Activated CD8-positive, alpha-beta memory T cell treated with anti-CD3 and anti-CD28 coated beads, Interleukin-2, amount 10 ng/mL, durations not matched to agents 7 days and 5 days (primary cell): ENCODE measurements at places on chromosomes 2 and 18. TPM values are rescaled to one million over a fixed set of nuclear protein-coding genes. Genes with fewer than 3 reads are reported as not detected.
A peak's percentile ranks its signal among the peaks of the same experiment; 100 is the strongest.

The PECR gene
- total RNA-seq = 31.9 TPM

The SULT1C4 gene
- total RNA-seq = not detected

The GPAT2 gene
- total RNA-seq = 26.7 TPM

The FAM237A gene
- not detected for total RNA-seq

The STEAP3 gene
- 0.68 TPM for total RNA-seq

The SERPINB3 gene
- not detected for total RNA-seq

The UGT1A5 gene
- not detected for total RNA-seq

The SPP2 gene
- total RNA-seq = not detected

The ITGA4 gene
- total RNA-seq = 344 TPM

DNA sequence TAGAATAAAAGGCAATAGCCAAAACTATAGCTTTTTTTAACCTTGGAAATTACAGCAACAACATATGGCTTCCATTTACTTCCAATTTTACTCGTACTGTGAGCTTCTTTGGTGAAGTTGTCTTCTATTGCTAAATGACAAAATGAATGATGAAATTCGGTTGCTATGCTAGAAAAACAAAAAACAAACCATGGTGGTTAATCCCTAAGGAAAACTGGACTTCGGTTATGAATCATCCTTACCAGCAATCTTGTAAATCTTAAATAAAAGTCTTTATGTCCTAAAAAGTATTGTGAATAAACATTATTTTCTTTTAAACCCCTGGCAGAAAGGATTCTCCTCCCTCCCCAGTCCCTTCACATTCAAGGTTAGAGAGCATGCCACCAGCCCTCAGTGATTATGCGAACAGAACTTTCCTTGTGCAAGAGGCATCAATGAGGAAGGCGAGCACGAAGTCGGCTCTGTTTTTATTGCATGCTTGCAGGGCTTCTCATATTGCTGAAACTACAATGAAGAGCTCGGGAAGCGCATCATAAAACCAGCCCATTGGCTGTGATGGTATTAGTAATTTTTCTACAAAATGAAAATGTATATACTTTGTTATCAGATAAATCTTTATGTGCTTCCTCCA lies 62.9 kb downstream of the ZNF521 start:
- no peak for DNase-seq

- DNase-seq = no peak
Measured at GRCh38 chr18:5756823-5757222, 138.5 kb downstream of the TMEM200C start.

- no peak for DNase-seq
Measured at GRCh38 chr2:1713142-1713838, 31.0 kb downstream of the PXDN start.

DNA sequence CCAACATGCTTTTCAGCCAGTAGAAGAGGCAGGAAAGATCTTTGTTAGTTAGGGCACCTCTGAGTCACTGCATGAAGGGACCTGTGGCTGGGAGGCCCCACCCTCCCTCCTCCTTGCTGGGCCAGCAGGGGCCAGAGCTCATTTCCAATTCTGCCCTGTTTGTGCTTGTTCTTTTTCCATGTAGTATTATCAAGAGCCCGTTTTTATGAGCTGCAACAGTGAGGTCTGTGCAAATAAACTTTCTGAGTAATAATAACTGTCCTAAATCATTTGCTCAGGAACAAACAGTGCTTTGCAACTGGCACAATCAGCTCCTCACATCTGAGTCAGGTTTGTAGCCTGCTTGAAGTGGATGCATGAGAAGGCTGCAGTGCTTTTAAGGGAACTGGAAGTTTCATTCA lies 128.0 kb downstream of the ARL4C start:
- DNase-seq = peak; percentile 77

DNA sequence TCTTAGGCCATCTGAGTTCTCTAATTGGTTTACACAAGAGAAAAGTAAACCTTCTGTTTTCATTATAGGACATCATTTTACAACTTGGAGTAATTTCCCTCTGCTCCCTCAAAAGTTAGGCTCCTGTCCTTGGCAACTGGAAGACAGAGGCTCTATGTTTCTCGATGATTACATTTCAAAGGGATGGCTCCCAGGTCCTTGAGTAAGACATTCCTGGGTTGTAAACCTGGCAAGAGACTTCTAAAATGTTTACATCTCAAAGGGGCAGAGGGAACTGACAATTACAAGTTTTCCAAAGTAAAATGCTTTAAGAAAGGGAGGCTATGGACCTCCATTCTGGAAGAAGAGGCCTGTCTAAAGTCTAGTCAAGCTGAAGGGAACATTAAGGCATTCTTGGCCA lies 268.3 kb upstream of the REG3G start:
- DNase-seq = no peak

DNA sequence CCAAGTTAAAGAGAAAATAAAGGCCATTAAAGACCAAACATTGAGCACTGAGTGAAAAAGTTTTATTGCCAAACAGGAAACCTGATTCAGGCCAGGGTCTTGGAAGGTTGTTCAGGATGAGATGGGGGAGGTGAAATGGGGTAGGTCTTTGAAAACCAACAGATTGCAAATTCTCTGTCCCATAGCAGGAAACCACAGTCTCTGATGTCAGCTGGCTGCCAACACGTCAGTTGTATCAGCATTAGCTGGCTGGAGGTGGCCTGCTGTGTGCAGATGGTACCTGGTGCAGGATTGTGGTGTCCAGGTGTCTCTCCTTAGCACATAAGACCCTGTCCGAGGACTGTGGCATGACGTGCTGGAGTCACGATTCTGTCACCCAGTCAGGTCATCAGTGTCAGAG lies 106.3 kb downstream of the MSH2 start:
- no peak for DNase-seq

- no peak for DNase-seq
Measured at GRCh38 chr2:72082021-72082601, 65.6 kb downstream of the CYP26B1 start.

- no peak for DNase-seq
Measured at GRCh38 chr18:21191596-21192307, 50.3 kb upstream of the GREB1L start.

DNA sequence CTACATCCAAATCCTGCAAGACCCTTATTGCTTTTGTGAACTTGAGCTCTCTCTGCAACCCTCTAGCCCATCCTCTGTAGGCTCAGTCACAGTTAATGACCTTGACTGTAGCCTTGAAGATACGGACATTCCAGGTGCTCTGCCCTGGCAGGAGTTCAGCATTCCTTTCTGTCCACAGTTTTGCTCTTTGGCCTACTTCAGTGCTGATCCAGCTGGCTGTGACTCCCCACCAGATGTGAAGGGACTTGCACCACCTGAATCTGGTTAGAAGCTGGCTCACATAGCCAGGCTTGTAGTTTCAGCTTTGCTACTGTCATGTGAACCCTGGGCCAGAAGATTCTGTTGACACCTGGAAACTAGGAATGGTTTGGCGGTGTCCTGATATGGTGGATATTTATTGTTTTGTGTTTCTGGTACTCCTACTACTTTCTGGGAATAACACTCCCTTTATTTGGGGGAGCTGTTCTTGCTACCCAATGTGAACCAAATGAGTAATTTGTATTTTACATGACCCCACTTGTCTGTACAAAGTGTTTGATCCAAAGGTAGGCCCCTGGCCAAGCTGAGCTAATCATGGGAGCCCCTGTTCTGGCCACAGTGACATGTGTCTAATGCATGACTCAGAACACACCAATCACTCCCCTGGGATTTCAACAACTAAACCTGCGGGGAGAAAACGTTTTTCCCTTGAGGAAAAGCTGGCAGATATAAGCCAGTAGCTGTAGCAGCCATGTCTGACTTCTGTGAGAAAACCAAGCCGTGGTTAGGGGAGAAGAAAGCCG lies 73.4 kb downstream of the CDCA7 start:
- DNase-seq = no peak

GRCh38 chr2:180669016-180669415 lies 311.4 kb upstream of the UBE2E3 start:
- DNase-seq = no peak

DNA sequence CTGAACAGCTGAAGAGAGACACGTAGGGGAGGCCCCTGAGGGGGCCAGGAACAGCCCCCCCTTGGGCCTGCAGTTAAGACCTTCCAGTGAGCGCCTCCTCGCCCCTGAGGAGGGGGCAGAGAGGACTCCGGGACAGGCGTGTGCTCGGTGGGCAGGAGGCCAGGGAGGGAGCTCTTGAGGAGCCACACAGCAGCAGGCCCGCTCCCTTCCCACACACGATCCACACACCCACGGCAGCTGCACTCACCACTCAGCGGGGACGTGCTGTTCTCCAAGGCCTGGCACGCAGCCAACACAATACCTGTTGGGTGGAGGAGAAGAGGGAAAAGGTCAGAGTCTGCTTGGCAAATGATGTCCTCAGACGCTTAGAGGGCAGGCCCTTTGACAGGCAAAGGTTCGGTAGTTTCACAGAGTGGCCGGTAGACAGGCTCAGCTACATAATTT lies 39.0 kb downstream of the TGFA start:
- no peak for DNase-seq

DNA sequence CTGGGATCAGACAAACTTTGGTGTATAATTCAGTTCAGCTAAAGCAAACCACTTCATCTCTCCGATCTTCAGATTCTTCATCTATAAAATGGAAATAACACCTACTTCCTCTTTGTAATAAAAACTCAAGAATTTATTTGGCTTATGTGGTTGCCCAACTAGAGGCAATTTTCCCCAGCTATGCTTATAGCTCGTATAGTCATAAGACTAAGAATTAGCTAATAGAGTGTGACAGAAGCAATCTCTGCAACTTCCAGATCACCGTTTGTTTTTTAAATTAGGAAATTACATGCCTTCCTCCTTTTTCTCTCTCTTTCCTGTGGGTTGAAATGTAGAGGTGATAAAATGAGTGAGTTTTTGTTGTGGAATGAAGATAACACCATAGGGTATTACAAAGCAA lies 35.3 kb upstream of the KCNF1 start:
- DNase-seq = no peak

DNA sequence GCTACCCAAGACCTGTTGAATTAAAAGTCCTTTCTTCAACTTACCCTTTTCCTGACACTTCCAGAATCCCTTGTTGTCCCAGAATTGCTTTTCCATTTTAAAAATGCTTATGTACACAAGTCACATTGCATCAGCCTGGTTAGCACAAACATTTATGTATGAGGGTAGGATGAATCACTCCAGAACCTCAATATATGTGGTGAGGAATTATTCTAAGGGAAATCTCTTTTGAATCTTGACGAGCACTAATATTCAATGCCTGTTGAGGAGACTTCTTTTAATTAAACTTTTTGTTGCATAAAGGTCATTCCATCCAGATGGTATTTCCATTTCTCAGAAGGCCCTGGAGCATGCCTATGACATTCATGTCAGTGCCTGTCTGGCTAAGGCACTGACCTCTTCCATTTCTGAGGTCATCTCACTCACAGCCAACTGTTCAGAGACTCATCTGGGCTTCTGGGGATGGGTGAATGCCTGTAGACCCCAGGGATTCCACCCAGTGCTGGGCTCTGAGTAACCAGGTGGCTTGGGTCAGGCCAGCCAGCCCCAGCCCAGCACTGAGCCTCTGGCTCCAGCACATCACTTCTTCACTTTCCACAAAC lies 28.2 kb downstream of the ACMSD start:
- DNase-seq = no peak

GRCh38 chr2:241269707-241270520 lies 45.6 kb downstream of the HDLBP start:
- no peak for DNase-seq

GRCh38 chr2:101698844-101699754 lies 1.6 kb downstream of the MAP4K4 start:
- no peak for DNase-seq

- no peak for DNase-seq
Measured at GRCh38 chr2:144598906-144599305, 79.0 kb upstream of the ZEB2 start.
